ENCODE measurements at places on chromosomes 2 and 18.

DNA sequence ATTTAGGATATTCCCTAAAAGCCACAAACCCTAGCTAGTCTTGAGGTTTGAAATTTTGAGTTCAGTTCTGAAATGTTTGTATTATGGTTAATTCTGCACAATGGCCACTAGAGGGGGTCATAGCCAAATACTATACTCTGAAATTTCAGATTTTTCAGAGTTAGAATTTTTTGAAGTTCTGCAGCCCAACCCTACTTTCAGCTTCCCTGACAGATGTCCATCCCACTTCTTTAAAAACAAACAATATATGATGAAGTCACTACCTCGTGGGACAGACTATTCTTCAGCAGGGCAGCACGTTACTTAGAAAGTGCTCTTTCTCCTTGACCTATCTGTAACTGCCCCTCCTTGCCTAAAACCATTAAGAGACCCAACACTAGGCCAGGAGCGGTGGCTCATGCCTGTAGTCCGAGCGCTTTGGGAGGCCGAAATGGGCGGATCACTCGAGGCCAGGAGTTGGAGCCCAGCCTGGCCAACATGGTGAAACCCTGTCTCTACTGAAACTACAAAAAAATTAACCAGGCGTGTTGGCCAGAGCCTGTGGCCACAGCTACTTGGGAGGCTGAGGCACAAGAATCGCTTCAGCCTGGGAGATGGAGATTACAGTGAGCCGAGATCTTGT lies 48.2 kb upstream of the PAPOLG start:
- no peak for DNase-seq

- DNase-seq: no peak
Observed at GRCh38 chr2:120638450-120638849, 97.2 kb upstream of the GLI2 start.

DNA sequence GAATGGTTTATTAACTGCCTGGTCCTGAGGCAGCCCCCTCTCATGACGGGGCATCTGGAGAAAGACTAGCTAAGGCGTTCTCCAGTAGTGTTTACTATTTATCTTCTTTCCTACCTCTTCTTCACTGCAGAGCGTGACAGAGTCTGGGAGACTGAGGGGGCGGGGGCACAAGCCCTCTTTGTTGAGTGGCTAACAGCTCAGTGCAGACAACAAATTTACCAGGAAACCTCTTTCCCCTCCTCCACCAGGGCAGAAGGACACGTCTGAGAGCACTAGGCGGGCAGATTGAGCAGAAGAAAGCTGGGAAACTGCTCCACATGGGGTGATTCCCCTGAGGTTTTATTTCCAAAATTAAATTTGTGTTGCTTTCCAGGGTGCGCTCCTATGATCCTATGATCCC lies 322.1 kb downstream of the CNTNAP5 start:
- no peak for DNase-seq

- DNase-seq: no peak
Observed at GRCh38 chr2:205892251-205892655, 193.7 kb downstream of the INO80D start.

DNA sequence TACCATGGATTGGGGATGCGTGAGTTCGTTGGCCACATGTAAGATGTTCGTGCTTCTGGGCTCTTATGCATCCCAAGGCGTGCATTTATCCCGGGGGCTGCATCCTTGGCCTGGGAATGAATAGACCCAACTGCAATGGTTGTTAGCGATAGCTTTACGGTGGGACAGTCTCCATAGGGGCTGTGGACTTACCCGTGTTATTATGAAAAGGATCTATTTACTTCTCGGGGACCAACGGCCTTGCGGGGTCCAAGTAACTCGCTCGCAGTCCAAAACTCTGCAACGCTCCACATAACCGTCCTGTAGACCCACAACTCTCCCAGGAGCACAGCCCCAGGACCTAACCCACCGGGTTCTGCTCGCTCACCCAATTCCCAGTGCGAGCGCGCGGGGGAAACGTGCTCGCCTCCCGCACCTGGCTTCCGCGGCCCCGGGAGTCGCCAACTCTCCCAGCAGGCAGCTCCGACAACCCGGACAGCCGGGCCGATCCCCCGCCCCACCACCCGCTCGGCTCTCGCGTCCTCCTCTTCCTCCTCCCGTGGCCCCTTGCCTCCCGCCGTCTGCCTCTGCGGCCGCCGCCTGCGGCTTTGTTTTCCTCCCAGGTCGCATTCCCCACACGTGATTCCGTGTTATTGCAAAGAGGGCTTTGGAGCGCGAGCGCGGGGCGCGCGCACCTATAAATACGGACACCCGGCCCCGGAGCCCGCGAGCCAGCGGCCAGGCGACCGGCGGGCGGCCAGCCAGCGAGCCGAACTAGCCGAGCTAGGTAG lies at the start of gene CABLES1:
TSS of gene CABLES1 (plus strand) at position 706 of the 770 bp plus-strand sequence. CDS start 278 bp downstream, outside the sequence.
- DNase-seq: peak; percentile 71

DNA sequence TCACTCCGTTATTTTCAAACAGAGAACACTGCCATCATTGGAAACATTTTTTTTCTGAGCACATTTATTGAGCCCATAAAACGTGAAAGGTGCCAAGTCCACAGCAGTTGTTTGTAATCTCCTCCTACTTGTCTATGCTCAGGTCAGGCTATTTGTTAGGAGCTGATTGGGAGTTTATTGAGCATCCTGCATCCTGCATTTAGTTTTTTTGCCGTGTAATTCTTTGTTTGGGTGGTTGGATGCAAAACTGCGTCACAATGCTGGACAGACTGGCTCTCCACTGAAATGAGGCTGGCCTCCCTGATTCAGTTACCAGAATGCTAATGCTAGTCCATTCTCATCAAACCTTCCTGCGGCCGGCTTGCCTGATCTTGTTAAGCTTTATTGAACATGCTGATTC lies 71.4 kb downstream of the RAPGEF4 start:
- DNase-seq: no peak

DNA sequence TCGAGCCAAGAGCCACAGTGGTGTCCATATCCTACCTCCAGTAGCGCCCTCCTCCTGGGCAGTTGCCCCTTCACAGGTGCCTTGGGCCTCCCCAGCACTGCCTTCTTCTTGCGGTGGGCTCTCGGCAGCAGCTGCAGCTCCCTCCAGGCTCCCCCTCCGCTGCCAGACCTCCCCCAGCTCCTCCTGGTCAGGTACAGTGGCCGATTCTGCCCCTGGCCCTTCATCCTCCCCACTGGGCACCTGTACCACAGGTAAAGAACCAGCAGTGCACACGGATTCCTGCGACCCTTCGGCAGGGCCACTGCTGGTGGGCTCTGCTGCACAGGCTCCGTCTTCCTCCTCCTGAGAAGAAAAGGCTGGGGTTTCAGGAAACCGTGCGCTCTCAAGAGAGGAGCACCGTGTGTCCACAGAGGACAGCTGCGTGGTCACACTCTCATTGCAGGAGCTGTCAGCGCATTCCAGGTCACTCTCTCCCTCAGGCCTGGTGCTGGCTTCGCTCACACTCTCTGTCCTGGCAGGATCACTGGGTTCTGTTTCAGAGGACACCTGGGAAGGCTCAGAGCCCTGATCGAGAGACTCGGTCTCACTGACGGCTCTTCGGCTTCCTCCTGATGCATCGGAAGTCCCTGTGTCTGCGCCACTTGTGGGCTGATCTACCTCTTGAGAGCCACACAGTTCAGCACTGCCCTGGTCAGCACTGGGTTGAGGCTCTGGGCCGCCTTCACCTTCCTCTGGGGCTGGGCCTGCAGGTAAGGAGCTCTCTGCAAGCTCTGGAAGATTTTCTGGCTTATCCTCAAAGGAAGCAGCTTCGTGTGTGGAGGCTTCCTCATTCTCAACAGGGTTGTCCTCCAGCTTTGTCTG lies 147.4 kb upstream of the STK17B start:
- DNase-seq: no peak

DNA sequence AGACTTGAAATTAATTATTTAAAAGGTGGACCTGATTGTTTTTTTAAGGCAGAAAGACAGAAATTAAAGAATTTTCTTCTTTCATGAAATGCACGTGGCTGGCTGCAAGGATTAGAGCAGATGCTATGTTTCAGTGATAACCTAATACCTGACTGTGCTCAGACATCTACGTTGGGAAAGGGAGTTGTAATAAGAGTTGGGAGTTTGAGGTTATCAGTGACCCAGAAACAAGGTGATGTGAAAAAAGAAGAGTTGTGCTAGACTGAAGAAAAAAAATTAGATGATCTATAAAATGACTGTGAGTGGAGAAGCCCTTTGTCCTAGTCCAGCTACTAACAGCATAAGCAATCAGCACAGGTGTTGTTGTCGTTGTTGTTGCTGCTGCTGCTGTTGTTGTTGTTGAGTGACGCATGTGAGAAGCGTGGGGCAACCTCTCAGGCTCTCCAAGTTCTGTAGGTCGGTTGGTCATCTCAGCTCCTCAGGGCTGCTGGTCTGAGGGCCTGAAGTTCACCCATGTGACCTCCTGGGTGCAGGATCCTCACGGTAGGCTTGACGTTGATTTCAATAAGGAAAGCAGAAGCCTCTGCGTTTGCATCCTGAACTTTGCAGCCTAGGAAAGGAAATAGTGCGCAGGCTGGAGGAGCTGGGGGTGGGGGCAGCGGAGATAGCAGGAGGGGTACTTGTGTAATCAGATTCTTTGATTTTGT lies 7.6 kb downstream of the POU3F3 start:
- no peak for DNase-seq

DNA sequence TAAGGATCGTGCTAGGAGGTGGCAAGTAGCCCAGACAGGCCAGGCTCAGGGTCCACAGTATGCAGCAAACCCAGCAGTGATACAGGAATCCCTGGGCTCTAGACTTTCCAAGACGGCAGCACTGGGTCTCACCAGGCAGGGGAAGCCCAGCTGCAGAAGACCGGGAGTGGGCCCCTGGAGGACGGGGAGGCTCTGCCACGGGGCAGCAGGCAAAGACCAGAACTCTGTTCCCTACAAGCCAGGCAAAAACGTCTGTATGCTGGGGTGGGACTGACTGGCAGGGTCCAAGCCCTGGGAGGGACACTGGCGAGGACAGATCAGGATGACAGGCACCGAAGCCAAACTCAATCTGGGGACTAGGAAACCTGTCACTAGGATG lies 98.9 kb upstream of the SEC11C start:
- no peak for DNase-seq

DNA sequence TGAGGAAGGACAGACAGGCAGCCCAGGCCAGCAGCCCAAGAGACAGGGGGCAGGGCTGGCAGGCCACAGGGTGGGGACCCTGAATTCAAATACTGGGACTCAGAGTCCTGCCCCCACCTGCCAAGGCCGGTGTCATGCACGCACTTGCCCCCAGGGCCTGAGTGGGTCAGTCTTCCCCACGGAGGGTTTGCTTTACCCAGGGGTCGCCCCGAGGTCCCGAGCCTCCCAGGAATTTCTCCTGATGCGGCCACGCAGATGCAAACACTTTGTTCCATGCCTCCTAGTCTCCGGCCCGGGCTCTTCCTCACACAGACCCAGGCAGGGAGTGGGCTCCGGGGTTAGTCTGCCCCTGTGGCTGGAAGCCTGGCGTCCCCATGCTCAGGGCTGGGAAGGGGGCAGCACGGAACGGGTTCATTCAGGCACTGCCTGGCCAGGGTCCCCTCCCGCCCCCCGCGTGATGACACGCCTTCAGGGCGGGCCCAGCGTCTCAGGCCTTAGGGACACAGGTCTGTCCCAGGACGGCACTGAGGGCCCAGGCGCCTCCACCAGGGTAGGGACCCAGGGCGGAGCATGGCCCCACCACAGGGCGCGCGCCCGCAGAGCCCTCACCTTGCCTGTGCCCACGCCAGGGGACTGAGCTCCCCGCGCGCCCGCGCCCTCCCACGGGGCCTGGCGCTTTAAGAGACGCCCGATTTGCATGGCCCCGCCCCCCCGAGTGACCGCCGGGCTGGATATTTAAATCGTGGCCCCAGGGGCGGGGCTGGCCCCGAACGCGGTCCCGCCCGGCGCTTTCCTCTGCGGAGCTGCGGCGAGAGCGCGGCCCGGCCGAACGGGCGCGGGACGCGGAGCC lies at the start of gene SNED1:
TSS of gene SNED1 (plus strand) at position 763 of the 850 bp plus-strand sequence. CDS start 220 bp downstream, outside the sequence.
- DNase-seq: peak; percentile 85

GRCh38 chr2:161161074-161161706 lies 962 bp downstream of the TANK start:
- no peak for DNase-seq

DNA sequence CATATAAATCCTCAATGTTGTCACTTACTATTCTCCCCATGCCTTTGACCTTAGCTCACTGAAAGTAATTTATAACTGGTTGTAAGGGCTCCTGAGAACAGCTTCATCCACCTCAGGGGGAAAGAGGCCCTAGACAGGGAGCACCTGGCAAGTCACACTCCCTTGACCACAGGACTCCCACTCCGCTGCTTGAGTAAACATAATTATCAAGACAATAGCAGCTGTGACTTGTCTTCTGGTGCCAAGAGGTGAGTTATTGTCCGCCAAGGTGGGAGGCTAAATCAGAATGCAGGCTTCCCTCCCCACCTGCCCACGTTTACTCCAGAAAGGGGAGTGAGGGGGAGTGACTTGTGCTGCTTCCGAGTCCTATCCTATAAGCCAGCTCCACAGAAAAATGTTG lies 230.6 kb upstream of the LRATD1 start:
- DNase-seq: no peak

DNA sequence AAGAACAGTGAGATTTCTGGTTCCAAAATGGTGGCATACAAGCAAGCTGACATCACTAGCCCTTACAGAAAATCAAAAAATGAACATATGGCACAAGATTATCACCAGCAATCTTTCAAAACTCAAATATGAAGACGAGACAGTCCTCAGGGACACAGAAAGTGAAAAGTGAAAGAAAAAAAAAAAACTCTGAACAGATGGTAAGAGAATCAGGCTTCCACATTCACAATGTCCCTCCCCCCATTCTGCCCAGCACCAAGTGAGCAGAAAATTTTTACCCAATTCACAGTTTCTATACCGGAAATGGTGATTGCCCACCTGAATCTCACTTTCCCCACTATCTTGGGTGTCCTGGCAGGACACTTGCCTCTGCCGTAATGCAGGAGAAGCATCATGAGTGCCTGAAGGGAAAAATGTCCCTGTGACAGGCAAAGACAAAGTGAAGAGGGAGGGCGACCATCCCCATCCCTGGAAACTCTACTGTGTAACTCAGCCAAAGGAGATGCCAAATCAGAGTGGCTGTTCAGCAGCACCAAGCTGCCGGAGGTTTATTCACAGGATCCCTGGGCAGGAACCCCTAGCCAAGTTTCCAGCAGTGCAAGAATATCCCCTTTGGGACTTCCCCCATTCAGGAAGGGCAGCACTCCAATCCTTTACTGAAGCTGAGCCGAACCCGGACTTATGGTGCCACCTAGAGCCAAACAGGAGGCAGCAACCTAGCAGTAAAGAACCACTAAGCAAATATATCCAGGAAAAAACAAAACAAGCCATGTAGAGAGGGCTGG lies 312.2 kb downstream of the LRATD1 start:
- DNase-seq: peak; percentile 58

- no peak for DNase-seq
Observed at GRCh38 chr2:216031960-216032689, 18.8 kb upstream of the MREG start.

- no peak for DNase-seq
Observed at GRCh38 chr2:70002241-70002899, 40.9 kb upstream of the ASPRV1 start.

DNA sequence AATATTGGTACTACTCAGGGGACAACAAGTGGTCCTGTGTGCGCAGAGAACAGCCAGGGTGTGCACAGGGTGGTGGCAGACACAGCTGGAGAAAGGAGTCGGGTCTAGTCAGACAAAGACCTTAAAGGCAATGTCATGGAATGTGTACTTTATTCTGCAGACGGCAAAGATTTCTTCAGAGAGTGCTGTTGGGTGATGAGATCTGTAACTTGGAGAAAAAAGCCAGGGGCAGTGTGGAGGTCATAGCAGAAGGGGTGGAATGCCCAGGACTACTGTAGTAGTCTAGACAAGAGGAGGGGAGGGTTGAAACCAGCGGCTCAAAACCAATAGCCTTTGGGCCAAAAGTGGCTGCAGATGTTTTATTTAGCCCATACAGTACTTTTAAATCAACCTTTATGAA lies 121.3 kb upstream of the ZFP36L2 start:
- DNase-seq: no peak

GRCh38 chr2:165238295-165238694 lies 919 bp upstream of the SCN2A start:
- no peak for DNase-seq
